ENCODE measurements at places on chromosomes 7 and 10.

- no peak for DNase-seq
These were observed 43.2 kb downstream of the SVOPL start for GRCh38 chr7:138657854-138658386.

GRCh38 chr7:158109364-158110033 lies 478.1 kb downstream of the PTPRN2 start:
- no peak for DNase-seq

- DNase-seq = no peak
These were observed 33.3 kb downstream of the LRMDA start for GRCh38 chr10:75464478-75465449.

DNA sequence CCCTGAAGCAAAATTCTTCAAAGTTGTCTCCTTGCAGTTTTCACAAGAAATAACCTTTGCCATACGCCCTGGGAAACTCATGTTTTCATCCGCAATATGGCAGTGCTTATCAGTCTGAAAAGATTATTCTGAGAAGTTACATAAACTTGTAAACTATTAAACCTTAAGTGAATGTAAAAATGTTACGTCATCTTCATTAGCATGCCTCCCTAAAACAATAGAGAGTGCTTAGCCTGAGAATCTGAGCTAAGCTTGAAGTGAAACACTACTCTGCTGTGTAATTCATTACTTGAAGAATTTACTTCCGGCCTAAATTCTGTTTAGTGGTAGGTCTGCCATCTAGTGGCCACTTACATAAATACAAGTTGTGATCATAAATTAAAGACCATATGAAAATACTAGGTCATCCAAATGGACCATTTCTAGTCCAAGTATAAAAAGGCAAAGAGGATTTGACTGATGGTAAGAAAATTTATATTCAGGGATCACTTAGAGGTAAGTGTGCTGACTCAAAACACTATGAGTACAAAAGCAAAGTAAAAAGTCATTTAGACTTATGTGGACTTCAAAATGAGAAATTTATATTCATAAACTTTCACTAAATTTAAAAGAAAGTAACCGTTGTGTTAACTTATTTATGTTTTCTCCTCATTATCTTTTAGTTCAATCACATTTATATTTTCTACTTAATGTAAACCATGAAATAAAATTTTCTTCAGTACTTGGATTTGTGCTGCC lies 745.1 kb upstream of the LRRTM3 start:
- DNase-seq = peak; percentile 52

- peak; percentile 14 for DNase-seq
These were observed 170.0 kb downstream of the ARL5B start for GRCh38 chr10:18829259-18829658.

DNA sequence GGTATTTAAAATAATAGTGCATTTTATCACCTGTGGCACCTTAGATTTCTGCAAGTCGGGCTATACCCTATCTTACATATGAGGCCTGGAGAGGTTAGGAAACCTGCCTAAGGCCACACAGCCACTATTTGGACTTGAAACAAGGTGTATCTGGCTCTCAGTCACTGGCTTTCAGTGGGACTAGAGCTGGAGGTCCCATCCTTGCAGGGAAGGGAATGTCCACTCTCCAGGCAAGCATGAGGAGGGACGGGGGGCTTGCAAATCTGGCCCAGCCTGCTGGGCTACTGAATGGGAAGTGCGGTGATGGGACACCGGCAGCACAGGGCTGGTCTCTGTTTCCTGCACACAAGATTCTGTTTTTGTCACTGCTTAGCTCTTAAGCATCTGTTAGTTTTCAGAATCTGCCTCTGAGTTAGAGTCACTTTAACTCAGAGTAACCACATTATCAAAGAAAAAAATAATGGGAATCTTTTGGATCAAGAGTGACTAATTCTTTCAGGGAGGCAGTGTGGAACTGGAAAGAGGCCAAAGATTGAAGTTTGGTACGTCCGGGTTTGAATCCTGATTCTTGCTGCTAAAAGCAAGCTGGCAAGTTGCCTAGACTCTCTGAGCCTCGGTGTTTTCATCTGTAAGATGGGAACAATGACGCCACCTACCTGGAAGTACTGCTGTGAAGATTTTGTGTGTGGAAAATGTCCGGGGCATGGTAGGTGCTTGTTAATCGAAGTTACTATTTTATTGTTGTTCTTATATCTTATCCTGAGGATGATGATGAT lies 33.8 kb upstream of the HABP2 start:
- no peak for DNase-seq

DNA sequence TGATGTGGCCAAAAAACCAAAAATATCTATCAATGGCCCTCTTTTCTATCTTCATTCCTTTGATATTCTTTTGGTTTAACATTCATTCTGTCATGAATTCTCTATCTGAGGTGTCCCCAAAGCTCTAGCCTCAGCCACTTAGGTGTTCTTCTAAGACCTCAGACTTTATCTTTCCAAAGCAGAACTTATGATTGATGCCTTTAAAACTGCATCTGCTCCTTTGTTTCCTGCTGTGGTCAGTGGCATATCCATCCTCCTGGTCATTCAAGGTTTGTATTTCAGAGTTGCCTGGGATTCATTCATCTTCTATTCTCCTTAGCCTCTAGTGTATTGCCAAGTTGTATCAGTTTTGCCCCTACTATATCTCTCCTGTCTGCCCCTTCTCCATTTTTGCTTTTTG lies 30.6 kb downstream of the FHIP2A start:
- DNase-seq = no peak

GRCh38 chr7:98976396-98977185 lies 98.3 kb downstream of the TRRAP start:
- no peak for DNase-seq

DNA sequence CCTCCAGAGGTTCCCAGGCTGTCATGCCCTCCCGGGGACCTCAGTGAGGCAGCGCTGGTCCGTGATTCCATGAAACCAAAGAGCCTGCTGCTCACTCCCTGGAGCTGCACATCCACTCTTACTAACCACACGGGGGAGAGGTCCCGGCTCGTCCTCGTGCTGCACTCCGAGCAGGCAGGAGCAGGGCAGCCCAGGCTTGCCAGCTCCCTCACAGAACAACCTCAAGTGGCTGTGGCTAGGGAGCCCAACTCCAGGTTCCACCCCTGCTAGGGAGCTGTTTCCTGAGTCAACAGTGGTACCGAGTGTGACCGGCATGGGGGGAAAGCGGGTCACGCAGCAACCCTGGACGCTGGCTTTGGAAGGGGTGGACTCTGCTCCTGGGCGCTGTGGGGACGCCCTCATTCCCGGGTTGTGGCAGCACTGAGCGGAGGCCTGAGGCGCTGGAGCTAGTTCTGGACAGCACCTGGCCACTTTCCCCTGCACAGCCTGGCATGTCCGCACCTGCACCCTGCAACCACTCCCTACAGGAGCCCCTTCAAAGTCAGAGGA lies 27.9 kb upstream of the PPP2R2D start:
- DNase-seq = no peak

DNA sequence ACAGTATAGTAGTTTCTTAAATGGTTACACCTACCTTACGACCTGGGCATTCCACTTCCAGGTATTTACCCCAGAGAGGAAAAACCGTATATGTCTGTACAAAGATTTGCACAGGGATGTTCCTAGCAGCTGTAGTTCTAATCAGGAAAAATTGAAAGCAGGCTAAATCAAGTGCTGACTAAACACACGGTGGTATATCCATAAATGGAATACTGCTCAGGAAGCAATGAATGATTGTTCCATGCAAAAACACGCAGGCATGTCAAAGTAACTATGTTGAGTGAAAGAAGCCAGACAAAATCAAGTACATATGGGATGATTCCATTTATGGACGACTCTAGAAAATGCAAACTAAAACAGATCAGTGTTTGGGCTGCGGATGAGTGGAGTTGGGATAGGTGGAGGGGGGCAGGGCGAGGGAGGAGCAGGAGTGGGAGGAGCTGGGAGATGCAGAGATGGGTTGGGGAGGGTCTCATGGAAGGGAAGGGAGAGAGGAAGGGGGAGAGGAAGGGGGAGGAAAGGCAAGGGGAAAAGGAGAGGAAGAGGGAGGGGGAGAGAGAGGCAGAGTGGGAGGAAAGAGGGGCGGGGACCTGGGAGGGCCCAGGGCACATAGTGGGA lies 484 bp upstream of the MSRB2 start:
- no peak for DNase-seq

- no peak for DNase-seq
These were observed 98.3 kb downstream of the RNF133 start for GRCh38 chr7:122600630-122601029.

DNA sequence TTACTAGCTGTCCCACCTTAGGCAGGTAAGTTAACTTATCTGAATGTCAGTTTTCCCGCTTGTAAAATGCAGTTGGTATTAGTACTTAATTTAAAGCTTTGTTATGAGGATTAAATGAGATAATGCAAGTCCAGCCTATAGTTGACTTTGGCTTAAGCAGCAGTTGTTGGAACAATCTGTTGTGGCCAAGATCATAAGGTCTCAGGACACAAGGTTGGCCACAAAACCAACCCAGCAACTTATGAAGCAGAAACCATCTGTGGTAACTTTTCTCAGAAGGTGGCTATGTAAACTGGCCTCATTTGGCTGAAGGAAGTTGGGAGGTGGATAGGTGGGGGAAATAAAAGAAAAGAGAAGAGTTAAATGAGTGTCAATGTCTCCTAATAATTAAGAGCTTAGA lies 29.4 kb downstream of the ENTPD1 start:
- DNase-seq = no peak

DNA sequence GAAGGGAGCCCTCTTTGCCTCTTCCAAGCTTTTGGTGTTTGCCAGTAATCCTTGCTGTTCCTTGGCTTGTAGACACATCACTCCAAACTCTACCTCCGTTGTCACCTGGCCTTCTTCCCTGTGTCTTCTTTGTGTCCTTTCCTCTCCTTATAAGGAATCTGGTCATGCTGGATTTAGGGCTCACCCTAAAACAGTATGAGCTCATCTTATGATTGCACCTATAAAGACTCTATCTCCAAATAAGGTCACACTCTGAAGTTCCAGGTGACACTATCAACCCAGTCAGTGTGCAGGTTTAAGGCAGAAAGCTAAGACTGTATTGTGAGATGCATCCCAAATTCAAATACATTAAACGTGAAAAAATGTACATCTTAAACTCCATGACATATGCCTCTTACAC lies 49.0 kb upstream of the ZRANB1 start:
- DNase-seq = no peak

DNA sequence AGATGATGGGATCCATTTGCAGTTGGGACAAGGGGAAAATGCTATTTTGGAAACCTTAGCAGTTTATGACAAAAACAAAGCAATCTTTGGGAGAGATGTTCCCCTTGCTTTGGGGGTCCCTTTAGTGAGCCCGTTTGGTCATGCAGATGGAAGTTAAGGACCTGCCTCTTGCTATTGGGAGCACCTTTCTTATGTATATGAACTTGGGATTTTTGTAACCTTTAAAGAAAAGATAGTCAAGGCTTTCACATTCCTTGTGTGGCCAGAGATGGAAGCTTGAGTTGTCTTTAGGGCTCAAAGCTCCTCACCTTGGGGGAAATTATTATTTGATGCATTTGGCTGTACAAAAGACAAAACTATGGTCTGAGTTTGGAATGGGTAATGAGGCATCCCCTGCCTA lies 179.0 kb upstream of the PLPP4 start:
- DNase-seq = no peak

DNA sequence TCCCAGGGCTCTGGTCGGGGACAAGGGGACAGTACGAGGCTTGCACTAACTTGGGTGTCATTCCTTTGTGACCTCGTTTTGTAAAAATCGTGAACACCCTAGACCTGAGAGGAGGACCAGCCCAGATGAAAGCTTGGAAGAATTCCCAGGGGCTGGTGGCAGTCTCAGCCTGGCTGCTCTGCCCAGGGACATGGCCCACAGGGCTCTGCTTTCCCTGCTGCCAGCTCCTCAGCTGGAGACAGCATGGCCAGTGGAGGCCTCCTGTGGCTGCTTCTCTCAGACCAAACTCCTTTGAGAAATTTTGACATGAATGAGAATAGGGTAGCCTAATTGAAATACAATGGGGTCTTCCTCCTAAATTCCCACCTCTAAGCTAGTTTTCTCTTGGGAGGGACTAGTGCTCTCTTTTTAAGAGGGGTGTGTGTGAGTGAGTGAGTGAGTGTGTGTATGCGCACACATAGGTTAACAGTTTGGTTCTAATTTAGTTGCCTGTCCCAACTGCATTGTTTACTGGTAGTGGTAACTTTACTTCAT lies 140.3 kb upstream of the EFCAB10 start:
- DNase-seq = no peak

DNA sequence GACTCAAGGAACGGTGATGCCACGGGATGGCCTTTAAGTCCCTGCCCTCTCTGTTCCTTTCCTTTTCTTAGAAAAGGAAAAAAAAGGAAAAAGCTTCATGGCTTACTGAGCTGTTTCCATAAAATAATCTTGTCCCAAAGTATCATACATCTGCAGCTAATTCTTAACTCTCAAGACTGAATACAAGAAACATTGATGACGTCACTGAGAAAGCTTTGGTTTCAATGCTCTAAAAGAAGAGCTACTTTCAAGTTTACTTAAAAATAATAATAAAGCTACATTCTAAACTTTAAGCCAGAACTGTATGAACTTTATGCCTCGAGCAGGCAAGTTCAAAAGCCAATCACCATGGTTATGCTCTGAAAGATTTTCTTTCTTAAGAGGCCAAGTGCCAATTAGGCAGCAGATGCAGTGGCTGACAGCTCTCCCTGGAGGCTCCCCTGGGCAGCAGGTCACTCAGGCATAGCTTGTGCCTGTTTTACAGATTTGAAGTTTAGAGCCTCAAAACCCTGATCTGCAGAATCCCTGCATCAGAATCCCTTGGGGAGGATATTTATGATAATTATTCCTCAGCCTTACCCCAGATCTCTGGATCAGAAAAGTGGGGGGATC lies 165.0 kb downstream of the CHN2 start:
- no peak for DNase-seq

DNA sequence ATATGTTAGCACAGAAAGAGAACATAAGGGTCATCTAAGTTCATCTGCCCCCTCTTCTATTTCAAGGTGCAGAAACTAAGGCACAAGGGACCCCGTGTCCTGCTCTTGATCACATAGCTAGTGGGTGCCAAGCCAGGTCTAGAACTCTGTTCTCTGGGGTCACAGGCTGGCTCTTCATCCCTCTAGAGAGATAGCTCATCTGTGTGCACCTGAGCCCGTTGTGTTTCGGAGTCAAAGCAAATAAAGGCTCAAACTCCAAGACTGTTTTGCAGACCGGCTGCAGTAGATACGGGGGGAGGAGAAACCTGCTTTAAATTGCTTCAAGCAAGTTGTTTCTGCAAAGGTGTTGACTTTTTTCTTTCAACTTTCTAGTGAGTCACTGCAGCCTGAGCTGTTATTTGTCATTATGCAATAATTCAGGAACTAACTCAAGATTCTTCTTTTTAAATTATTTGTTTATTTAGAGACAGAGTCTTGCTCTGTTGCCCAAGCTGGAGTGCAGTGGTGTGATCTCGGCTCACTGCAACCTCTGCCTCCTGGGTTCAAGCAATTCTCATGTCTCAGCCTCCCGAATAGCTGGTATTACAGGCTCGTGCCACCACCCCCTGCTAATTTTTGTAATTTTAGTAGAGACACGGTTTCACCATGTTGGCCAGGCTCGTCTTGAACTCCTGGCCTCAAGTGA lies 6.5 kb downstream of the BLVRA start:
- DNase-seq = no peak

DNA sequence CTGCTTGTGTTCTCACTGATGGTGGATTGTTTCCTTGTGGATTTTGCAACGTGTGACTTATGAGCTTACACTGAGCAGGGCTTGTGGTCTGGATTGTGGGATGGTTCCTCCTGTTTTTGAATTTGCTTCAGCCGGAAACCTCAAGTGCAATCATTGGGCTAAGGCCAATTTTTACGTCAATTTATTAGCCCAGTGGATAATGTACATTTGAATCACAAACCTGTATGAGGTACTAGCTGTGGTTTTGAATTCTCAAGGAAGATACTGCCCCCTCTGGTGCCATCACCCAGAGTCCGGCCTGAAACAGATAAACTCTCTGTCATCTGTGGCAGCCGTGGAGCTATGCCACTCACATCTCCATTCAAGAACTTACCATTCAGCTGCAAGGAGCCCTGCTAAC lies 7.3 kb upstream of the ZNF777 start:
- no peak for DNase-seq

All from NCI-H2081 (cell line).